BJ (cell line): ENCODE measurements at places on chromosomes 1 and 21. TPM values are rescaled to one million over a fixed set of nuclear protein-coding genes. Genes with fewer than 3 reads are reported as not detected.

DNA sequence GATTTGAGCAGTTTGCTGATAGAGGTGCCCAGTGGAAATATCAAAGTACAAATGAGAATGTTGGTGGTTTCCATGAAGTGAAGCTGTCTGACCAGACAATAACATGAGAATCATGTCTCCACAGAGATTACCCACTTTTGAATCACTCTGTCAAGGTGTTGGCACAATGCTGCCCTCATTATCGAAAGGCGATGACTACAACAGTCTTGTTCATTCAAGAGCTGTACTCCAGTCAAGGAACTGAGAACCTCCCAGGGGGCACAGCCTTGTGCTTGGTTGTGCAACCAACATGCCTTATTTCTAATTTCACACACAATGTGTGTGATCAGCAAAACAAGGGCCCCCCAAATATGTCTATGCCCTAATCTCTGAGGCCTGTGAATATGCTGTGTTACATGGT is 35.7 kb downstream of the ETS2 start:
- DNase-seq, result no peak

- DNase-seq, result no peak
Observed at GRCh38 chr1:204152310-204153044, 633 bp upstream of the ETNK2 start.

DNA sequence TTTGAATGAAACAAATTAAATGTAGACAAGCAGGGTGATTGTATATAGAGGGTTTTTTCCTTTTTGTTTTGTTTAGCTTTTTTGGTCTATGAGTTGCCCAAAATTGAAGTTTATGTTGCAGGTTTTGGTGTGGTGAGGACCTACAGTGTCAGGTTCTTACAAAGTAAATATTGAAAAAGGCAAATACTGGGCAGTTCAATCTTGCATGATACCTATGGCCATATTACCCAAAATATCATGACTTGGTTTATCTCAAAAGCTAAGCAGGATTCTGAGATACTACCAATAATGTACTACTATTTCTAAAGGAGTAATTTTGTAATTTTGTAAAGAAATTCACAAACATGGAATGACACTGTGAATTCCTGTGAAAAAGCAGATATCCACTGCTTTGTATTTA is 1.8 kb downstream of the DNAJB4 start:
- no peak for DNase-seq

The ZNF695 gene
- polyA plus RNA-seq, result 0.76 and 1.0 TPM in 2 replicates

- DNase-seq, result no peak
Observed at GRCh38 chr1:11806307-11806936, 431 bp downstream of the CLCN6 start.

- DNase-seq, result no peak
Observed at GRCh38 chr21:17402937-17403336, 109.9 kb upstream of the CXADR start.

GRCh38 chr1:9473032-9473807 is 66.0 kb upstream of the SLC25A33 start:
- peak; percentile 92 for DNase-seq

- DNase-seq, result no peak
Observed at GRCh38 chr1:203187689-203188264, 1.3 kb upstream of the CHI3L1 start.

- DNase-seq, result no peak
Observed at GRCh38 chr1:67710417-67710816, 25.4 kb downstream of the GADD45A start.

GRCh38 chr1:156618853-156619581 is at the start of gene HAPLN2:
HAPLN2 (plus strand) TSS chr1:156619415; CDS start chr1:156623491, 4,076 bp downstream.
- no peak for DNase-seq

GRCh38 chr1:98205291-98206017 is 284.6 kb upstream of the DPYD start:
- no peak for DNase-seq

DNA sequence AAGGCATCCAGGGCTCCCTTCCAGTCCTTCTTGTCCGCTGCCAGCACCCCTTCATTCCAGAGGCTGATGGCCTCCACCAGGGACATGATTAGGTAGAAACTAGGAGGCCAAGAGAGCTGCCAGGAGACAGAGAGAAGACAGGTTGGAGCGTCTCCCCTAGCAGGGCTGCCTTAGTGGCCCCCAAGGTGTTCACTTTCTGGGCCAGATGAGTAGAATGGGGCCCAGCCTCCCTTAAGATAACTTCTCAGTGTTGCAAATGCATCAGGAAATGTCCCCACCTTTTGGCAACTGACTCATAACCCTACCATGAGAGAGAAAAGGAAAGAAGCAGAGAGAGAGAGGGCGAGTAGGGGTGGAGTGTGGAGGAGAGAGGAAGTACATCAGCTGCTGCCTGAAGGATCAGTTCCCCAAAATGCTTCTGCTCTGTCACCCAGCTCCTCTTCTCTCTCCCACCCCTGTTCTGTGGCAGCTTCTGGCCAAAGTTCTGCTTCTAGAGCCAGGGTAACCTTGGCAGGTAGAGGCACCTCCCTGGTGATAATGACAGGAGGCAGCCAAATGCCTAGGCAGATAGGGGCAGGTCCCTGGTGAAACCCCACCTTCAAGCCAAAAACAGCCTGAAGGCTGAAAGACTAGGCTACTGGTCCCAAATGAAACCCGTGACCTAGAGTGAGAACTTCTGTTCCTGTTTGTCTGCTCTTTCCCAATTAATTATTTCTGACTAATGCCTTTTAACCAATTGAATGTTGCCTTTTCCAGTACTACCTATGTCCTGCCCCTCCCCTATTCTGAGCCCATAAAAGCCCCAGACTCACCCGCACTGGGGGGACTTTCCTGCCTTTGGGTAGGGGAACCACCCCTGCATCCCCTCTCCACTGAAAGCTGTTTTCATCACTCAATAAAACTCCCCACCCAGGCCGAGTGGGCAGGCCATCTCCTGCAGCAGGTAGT is at the start of gene NCF2:
Gene NCF2, minus strand, starts transcription at position 216 of the 948 bp plus-strand sequence. Its CDS starts 130 bp downstream, at position 86.
- no peak for DNase-seq

DNA sequence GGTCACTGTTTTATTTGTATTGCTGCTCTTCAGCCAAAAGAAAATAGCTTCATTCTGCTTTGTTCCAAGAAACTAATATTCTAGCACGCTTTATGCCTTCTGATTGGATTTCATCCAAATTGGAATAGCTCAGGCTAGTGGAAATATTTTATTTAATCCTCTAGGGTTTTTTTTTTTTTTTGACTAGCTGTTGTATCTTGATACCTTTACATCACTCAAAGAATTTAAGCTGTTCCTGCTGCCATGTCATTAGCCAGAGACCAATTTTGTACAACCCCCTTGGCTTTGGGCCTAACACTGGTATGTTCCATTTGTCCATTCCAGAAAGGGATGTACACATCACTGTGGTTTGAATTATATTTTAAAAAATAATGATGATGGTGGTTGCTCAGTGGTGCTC is 103.0 kb downstream of the DISC1 start:
- no peak for DNase-seq

DNA sequence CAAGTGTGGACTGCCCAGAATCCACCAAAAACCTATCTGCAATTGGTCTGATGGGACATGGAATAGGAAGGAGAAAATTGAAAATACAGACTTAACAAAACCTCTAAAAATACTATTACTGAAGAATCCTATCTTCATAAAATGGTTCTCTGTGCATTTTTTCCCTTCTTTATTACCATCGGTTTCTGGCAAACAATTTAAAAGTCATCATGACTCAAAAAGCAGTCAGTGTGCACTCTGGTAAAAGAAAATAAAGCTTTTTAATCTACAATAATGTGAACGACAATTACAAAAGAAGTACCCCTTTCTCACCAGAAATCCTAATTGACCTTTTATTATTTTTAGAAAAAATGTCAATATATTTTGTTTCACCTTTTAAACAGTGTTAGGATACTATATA is 186.3 kb downstream of the TPR start:
- DNase-seq, result no peak
